ENCODE measurements at places on chromosomes 7 and 10.
A peak's percentile ranks its signal among the peaks of the same experiment; 100 is the strongest.

DNA sequence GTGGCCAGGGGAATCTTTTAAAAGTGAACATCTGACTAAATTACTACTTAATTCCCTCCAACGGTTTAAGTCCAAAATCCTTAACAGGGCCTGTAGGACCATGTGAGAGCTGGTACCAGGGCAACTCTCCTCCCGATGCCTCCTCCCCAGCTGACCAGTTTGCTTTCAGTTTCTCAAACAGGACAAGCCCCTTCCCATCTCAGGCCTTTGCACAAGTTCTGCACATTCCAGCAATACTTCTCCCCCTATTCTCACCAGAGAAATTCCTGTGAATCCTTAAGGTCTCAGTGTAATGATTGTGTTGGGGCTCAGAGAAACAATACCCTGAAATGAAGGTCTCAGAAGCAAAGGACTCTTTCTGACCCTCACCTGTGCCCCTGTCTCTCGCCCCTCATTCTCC lies 8.0 kb upstream of the CALHM1 start:
- ATAC-seq = no peak

GRCh38 chr7:88399036-88399435 lies 92.3 kb upstream of the STEAP4 start:
- ATAC-seq = no peak

DNA sequence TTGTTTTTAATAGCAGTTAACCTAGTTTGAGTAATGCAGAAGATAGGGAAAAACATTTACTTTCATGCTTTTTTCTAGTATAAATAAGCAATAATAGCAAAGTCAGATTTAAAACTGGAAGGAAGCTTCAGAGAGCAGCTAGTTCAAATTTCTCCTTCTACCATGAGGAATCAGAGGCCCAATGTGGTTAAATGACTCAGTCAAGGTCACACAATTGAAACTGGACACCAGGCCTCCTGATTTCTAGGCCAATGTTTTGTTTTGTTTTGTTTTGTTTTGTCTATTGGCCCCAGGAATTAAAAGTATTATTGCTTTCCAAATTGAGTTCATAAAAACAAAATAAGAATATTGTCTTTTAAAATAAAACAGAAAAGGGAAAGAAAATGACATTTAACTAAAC lies 122.3 kb downstream of the TRIL start:
- no peak for ATAC-seq

GRCh38 chr7:134988161-134988560 lies 1.9 kb downstream of the AGBL3 start:
- ATAC-seq = no peak

GRCh38 chr10:90398566-90398965 lies 459.3 kb downstream of the HTR7 start:
- no peak for ATAC-seq

- no peak for ATAC-seq
These were observed 87.1 kb downstream of the NKX6-2 start for GRCh38 chr10:132698761-132699391.

DNA sequence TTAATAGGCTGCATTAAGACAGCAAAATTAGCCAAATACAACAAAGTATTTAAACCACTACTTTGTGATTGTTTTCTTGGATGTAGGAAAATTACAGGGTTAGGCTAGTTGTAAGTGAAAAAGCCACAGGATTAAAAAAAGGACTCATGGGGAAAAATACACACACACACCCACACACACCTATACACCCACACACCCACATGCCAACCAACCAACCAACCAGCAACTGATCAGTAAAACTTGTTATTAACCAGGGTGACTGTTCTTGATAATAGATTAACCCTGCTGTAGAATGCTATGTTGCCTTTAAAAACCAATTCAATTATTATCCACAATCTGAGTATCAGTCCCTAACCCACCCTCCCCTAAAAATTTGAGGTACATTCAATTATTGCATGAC lies 49.0 kb downstream of the MTPN start:
- ATAC-seq = no peak

DNA sequence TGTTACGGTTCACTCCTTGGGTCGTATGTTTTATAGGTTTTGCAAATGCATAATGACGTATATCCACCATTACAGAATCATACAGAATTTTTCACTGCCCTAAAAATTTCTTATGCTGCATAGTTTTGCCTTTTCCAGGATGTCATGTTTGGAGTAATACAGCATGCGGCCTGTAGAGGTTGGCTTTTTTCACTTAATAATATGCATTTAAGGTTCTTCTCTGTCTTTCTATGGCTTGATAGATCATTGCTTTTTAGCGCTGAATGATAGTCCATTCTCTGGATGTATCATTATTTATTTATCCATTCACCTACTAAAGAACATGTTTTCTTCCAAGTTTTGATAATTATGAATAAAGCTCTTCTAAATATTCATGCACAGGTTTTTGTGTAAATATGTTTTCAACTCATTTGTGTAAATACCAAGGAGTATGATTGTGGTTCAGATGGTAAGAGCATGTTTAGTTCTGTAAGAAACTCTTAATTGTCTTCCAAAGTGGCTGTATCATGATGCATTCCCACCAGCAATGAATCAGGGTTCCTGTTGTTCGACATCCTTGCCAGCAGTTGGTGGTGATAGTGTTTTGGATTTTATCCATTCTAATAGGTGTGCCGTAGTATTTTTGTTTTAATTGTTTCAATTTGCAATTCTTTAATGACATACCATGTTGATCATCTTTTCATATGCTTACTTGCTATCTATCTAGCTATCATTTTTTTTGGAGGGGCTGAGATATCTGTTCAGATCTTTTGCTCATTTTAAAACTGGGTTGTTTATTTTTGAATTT lies 531.2 kb upstream of the GHITM start:
- ATAC-seq = no peak

DNA sequence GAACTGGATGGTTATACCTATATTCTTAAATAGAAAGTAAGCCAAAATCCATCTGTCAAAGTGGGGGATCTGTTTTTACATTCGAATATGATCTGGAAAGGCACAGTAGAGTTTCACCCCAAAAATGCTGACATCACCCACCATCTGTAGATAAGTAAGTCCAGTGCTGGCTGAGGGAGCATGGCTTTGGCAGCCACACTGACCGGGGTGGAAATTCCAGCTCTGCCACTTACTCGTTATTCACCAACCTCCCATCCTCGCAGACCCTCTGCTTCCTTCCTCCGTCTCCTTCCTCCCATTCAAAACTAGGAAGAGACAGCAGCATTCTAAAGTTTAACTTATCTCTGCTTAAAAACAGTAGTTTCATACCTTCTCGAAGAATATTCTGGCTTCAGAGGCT lies 84.9 kb upstream of the GATA3 start:
- ATAC-seq = no peak

GRCh38 chr7:40796723-40797122 lies 661.9 kb downstream of the SUGCT start:
- ATAC-seq = no peak

GRCh38 chr10:72107325-72108003 lies 19.1 kb upstream of the SPOCK2 start:
- ATAC-seq = peak; percentile 24

GRCh38 chr7:50730446-50731400 lies 52.0 kb downstream of the GRB10 start:
- peak; percentile 43 for ATAC-seq

- ATAC-seq = no peak
These were observed 1.2 kb downstream of the TPST1 start for GRCh38 chr7:66206119-66206933.

GRCh38 chr10:26815500-26815899 lies 45.3 kb downstream of the ABI1 start:
- ATAC-seq = no peak

DNA sequence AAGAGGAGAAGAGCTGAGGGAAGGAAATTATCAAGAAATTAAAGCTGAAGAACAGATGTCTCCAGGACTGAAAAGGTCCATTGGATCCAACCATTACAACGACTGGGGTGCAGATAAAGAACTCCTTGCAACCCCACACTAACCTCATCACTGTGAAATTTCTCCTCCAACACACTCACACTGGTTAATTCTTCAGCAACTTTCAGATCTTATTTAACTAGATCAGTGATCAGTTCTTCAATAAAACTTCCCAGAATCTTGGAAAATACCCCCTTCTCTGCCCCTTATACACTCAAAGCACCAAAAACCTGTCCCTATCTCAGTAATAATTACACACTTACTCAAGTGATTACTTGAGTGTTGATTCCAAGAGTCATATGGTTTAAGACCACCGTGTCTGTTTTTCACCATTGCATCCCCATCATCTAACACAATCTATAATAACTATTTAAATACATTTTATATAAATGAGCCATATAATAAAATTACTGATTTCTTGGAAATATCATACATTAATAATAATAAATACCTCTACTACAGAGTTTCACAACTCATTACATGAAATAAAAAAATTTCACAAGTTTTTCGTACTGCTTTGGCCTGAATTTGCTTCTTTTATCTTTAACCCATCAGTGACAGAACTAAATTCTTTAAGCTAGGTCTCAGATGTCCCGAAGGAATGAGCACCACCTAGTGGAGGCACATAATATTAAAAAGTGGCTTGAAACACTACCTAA lies 123.7 kb downstream of the MPP7 start:
- peak; percentile 81 for ATAC-seq

- no peak for ATAC-seq
These were observed 799.6 kb downstream of the GRM8 start for GRCh38 chr7:126453104-126453503.

DNA sequence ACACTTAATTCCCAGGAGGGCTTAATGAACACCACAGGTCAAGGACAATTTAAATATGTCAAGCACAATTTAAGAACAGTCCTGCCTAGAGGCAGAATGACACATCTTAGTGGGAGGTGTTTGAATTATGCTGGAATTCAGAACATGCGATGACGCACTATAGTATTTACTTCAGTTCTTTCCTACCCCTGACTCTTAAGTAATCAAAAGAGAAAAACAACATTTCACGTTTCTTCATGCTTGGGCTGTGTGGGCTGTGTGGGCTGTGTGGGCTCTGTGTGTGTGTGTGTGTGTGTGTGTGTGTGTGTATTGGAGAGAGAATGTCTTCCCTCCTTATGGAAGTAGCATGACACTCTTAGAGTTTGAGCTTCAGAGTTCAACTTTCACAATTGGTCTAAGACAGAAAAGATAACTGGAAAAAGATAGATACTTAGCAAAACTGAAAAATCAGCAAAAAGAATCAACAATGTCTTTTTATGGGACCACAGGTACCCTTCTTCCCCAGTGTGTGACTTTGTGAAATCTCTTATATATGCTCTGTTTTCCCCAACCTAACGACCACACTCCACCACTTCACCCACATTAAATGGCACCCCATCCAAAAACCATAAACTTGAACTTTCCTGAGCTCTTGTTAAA lies 33.7 kb upstream of the CABCOCO1 start:
- ATAC-seq = peak; percentile 92

- no peak for ATAC-seq
These were observed 78.0 kb downstream of the ARL5B start for GRCh38 chr10:18737236-18737635.

- ATAC-seq = peak; percentile 54
These were observed 153.0 kb downstream of the GRK5 start for GRCh38 chr10:119360181-119360921.

- peak; percentile 67 for ATAC-seq
These were observed 15.9 kb upstream of the FAS start for GRCh38 chr10:88974446-88975376.

DNA sequence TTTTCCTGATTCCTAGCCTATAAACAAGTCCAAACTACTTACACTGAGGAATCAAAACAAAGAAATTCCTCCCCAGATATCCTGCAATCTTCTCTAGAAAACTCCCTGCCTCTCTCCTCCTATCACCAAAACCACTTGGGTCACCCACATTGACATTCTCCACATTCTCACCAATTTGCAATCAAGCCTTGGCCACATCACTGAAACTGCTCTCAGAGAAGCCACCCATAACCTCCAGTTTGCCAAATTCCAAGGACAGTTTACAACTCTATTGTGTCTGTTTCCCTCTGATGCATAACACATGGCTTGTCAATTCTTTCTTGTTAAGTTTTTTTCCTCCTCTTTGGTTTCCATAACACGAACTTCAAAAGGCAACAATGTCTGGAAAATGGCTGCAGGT lies 233.5 kb downstream of the XPNPEP1 start:
- ATAC-seq = no peak

- no peak for ATAC-seq
These were observed 155.2 kb downstream of the CUX1 start for GRCh38 chr7:101972627-101973026.

GRCh38 chr10:7438196-7438986 lies 27.6 kb upstream of the SFMBT2 start:
- ATAC-seq = no peak

DNA sequence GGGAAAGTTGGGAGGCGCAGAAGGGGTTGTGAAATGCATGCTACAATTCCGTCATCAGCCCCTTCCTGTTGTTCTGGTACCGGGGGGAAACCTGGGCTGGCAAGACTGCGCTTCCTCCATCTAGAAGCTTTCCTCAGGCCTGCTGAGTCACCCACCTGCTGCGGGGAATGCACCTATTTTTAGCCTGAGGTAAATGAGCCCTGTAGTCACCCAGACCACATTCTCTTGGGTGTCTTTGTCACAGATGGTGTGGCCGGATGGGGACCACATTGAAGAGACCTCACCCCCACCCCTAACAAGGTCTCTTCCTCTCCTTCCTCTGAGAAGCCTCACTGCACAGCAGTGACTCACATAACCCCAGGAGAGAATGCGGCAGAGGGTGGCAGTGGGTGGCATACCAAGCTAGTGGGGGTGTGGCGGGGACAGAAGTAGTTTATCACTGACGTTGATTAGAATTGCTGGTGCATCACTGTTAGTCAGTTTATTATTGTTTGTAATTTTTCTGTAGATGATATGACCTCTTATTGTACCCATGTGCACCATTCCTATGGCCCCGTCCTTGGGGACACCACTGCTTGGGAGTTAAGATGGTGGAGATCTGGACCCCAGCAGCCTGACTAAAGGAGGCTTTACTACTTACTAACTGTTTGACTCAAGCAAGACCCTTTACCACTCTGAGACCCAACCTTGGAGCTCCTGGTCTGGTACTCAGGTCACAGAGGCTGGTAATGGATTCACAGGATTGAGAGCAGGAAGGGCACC lies 83.0 kb upstream of the DUSP5 start:
- ATAC-seq = no peak

DNA sequence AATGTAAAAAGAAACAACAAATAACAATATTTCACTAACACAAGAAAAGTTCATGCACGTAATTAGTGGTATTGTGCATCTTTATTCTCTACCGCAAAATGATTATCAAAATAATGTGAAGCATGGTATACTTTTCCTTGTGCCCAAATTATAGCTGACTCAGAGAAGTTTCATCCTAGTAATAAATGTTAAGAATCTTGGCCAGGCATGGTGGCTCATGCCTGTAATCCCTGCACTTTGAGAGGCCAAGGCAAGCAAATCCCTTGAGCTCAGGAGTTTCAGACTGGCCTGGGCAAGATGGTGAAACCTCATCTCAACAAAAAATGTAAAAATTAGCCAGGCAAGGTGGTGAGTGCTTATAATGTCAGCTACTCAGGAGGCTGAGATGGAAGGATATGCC lies 105.0 kb downstream of the KMT2C start:
- peak; percentile 48 for ATAC-seq

All from SK-N-SH treated with all-trans-retinoic acid at 6 μM for 48 hours (cell line).